ENCODE measurements at places on chromosomes 3 and 15.

GRCh38 chr15:85492406-85492805, 112.0 kb downstream of the AKAP13 start:
- no peak for DNase-seq

- no peak for DNase-seq
Observed at GRCh38 chr3:45368382-45368781, 20.0 kb upstream of the LARS2 start.

DNA sequence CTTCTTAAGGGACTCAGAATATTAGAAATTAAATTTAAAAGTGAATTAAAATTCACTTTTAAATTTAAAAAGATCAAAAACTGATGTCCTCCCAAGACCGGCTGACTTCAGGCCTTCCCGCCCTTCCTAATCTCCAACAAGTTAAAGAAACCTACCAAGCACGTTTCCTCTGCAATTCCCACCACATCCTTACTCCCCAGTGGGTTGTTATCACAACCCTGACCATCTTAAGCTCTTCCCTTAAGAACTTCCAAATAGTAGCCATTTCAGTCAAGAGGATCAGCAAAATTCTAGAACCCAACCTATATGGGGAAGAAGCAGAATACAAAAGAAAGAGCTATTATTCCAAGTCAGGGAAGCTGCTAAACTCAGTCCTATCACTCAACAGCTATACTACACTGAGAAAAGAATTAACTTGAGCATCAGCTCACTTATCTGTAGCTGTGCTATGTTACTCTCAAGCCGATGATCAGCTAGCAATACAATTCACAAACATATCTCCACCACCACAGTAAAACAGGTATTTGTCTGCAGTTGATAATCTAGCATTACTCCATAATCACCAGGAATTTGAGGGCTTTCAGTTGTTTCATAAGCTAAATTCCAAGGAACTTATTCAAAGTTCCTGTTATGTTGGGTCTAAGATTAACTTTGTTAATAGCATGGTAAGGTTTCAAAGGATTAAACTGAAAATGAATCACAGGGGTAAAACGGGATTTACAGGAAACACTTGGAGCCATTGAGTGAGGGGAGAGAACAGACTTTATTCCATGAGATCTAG, 14.3 kb downstream of the ABCC5 start:
- peak; percentile 85 for DNase-seq

DNA sequence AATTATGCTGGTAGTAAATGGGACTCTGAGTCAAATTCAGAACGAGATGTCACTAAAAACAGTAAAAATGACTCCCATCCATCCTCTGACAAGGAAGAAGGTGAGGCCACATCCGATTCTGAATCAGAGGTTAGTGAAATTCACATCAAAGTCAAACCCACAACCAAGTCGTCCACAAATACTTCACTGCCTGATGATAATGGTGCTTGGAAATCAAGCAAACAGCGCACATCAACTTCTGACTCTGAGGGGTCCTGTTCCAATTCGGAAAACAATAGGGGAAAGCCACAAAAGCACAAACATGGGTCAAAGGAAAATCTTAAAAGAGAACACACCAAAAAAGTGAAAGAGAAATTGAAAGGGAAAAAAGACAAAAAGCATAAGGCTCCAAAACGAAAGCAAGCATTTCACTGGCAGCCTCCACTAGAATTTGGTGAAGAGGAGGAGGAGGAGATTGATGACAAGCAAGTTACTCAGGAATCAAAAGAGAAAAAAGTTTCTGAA, 15.1 kb upstream of the ZBTB47 start:
- DNase-seq: no peak

GRCh38 chr3:174191380-174191779, 667.8 kb upstream of the NAALADL2 start:
- no peak for DNase-seq

DNA sequence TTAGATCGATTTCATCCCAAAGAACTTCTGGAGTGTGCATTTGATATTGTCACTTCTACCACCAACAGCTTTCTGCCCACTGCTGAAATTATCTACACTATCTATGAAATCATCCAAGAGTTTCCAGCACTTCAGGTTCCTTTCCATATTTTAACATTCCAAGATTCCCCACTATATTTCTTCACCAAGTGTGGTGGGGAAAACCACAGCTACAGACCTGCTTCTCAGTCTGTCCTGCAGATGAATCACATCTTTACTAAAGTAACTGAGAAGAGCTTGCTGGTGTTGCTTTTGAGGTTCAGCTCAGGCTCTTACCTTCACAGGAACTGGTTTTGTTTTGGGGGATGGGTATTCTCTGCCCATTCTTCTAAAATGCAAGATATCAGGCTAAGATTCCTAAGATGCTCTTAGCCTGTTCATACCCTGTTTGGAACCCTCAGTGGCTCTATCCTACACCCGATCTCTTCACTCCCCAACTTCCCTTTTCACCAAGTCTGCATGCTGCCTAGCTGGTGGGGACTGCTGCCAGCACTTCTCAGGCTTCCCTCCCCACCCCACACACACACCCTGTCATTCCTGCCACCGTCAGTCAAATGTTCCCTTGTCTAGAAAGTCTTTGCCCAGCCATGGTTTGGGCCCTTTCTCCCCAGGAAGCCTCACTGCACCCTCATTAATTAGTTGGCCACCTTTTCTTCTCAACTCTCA, 30.8 kb downstream of the SRP14 start:
- no peak for DNase-seq

DNA sequence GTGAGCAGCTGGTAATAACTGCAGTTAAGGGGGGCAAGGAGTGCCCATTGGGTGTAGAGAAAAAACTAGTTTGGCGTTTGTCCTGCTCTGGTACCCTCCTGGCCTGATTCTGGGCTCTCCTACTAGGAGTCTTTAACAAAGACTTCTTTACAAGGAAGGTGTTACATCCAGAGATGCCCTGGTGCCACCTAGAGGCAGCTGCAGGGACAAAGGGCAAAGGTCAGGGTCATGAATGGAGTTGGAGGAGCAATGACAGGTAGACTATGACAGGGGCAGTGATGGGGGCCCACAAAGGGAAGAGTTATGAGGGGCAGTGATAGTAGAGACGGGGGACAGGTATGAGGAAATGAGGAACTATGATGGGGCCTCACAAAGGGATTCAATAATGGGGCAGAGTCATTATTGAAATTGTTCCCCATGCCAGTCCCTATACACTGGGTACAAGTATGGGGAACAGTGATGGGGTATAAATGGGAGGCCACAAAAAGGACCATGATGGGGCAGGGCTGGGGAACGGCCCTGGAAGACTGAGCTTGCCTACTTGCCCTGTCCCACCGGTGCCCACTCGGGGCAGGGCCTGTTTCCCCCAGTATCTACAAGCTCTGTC, 7.9 kb downstream of the CCDC71 start:
- no peak for DNase-seq

DNA sequence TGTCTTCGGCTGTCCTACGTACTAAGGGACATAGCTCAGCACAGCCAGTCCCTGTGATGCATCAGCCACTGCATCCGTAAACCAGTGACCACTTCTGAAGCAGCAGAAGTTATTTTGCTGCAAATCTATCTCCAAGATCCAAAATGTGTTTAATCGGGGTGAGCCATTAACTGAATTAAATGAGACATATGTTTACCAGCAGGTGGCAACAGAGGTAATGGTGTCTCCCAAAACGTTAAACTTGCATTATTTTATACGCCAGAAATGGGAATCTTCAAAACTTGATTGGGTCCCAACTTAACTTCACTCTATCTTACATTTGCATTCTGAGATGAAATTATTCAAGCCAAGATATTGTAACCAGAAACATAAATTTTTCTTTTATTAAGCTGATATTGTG, 75.3 kb upstream of the BOC start:
- DNase-seq: no peak

- DNase-seq: no peak
Observed at GRCh38 chr15:52039925-52040781, 21.1 kb downstream of the MAPK6 start.

- DNase-seq: peak; percentile 88
Observed at GRCh38 chr3:15630646-15631350, 29.3 kb downstream of the BTD start.

GRCh38 chr3:186664119-186664495, 1.7 kb upstream of the HRG start:
- no peak for DNase-seq

- no peak for DNase-seq
Observed at GRCh38 chr3:170247875-170248274, 25.7 kb downstream of the PRKCI start.

- DNase-seq: no peak
Observed at GRCh38 chr3:169285057-169286033, 378.2 kb downstream of the MECOM start.

All from fibroblast of skin of abdomen (primary cell).